ENCODE measurements at places on chromosomes 7 and 10. TPM values are rescaled to one million over a fixed set of nuclear protein-coding genes. Genes with fewer than 3 reads are reported as not detected.

- H3K27me3 ChIP-seq: no peaks in the 10 kb centered on the region
- no peaks in the 10 kb centered on the region for H3K36me3 ChIP-seq
- no peak for DNase-seq
- no peaks in the 10 kb centered on the region for H3K4me1 ChIP-seq
Observed at GRCh38 chr7:154353355-154353767, 301.2 kb downstream of the DPP6 start.

GRCh38 chr10:69479240-69480067 lies 28.2 kb downstream of the TSPAN15 start:
- H3K27ac ChIP-seq: no peak overlapping the region
- no peak overlapping the region for H3K4me3 ChIP-seq
- peaks cover 2% of the 10 kb centered on the region for H3K4me1 ChIP-seq
- no peaks in the 10 kb centered on the region for H3K36me3 ChIP-seq
- no peak for DNase-seq

- H3K4me1 ChIP-seq: no peaks in the 10 kb centered on the region
- peak overlapping the region; percentile 30 for H3K4me3 ChIP-seq
- peak; percentile 87 for DNase-seq
- peak overlapping the region; percentile 26 for H3K27ac ChIP-seq
- no peaks in the 10 kb centered on the region for H3K36me3 ChIP-seq
Observed at GRCh38 chr10:119817991-119818888, 54.4 kb downstream of the MCMBP start.

DNA sequence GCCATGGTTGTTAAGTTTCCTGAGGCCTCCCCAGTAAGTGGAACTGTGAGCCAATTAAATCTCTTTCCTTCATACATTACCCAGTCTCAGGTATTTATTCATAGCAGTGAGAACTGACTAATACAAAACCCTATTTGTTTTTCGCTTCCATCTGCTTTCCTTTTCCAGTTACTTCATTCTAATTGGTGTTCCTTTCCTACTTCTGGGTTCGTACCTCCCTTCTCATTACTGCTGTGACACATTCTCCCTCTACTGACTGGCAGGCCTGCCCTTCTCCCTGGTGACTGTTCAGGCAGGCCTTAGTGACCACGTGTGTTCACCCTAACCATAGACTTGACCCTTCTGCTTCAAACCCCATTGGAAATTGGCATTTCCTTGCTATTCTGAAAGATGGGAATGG lies 37.7 kb downstream of the MTURN start:
- DNase-seq: no peak
- peaks cover 4% of the 10 kb centered on the region for H3K4me1 ChIP-seq
- H3K27ac ChIP-seq: no peak overlapping the region
- no peaks in the 10 kb centered on the region for H3K27me3 ChIP-seq

The NEUROD6 gene
- total RNA-seq: not detected

DNA sequence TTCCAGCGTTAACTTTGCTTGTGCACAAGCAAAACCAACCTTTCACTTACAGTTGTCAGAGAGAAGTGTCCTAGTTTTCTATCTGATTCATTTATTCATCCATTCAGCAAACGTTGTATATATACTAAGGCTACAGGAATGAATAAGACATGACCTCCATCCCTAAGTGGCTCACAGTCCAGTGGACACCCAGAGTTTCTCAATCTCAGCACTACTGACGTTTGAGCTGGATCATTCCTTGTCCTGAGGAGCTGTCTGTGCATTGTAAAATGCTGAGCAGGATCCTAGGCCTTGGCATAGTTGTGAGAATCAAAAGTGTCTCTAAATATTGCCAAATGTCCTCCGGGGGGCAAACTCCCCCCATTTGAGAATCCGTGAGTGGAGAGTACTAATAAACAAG lies 166.7 kb upstream of the PRKCQ start:
- H3K4me1 ChIP-seq: no peaks in the 10 kb centered on the region
- no peak overlapping the region for H3K27ac ChIP-seq
- no peaks in the 10 kb centered on the region for H3K36me3 ChIP-seq
- DNase-seq: no peak
- no peaks in the 10 kb centered on the region for H3K27me3 ChIP-seq

The SYT15B gene
- total RNA-seq: 2.8 TPM

The HDAC9 gene
- total RNA-seq: 3.1 TPM

GRCh38 chr10:130882906-130883305 lies 428.6 kb downstream of the TCERG1L start:
- H3K27me3 ChIP-seq: no peaks in the 10 kb centered on the region
- no peaks in the 10 kb centered on the region for H3K36me3 ChIP-seq

GRCh38 chr10:83289373-83289772 lies 849.9 kb upstream of the GHITM start:
- H3K27ac ChIP-seq: no peak overlapping the region
- H3K4me1 ChIP-seq: no peaks in the 10 kb centered on the region
- no peak overlapping the region for H3K4me3 ChIP-seq

DNA sequence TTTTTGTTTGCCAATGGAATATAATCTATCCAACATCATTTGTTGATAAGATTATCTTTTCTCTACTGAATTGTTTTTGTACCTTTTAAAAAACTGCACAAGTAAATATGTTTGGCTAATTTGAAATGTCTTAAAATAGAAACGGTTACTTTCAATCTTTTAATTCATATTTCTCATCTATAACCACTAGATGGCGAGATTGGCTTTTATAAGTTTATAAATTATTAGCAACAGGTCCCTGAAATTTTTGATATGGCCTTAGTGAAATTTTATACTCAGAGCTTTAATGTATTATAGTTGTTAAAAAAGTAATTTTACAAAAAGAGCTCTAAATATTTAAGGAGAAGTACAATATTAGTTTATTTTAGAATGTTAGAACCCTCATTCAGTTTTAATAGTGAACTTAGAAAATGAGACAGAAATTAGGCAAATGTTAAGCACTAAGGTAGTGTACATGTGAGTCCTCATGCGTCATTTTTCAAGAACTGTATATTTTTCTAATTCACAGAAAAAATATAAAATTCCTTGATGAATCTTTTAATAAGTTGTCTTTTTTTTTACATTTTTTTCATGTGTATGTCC lies 592.5 kb downstream of the ARL4A start:
- H3K27ac ChIP-seq: no peak overlapping the region
- H3K36me3 ChIP-seq: no peaks in the 10 kb centered on the region

The SYPL1 gene
- 75.3 TPM for total RNA-seq

- no peak for DNase-seq
- no peak overlapping the region for H3K4me3 ChIP-seq
- H3K27ac ChIP-seq: no peak overlapping the region
- peaks cover 11% of the 10 kb centered on the region for H3K4me1 ChIP-seq
- H3K27me3 ChIP-seq: no peaks in the 10 kb centered on the region
- H3K36me3 ChIP-seq: no peaks in the 10 kb centered on the region
Observed at GRCh38 chr7:65746398-65746669, 126.5 kb upstream of the VKORC1L1 start.

GRCh38 chr7:119127706-119128105 lies 903.2 kb downstream of the ANKRD7 start:
- DNase-seq: no peak
- no peaks in the 10 kb centered on the region for H3K36me3 ChIP-seq
- H3K4me3 ChIP-seq: no peak overlapping the region
- H3K27me3 ChIP-seq: no peaks in the 10 kb centered on the region
- no peaks in the 10 kb centered on the region for H3K4me1 ChIP-seq
- H3K27ac ChIP-seq: no peak overlapping the region

The FANK1 gene
- 7.1 TPM for total RNA-seq
